ENCODE measurements at places on chromosomes 5 and 9.

GRCh38 chr5:101142102-101142501 lies 239.0 kb upstream of the ST8SIA4 start:
- no peak for DNase-seq

DNA sequence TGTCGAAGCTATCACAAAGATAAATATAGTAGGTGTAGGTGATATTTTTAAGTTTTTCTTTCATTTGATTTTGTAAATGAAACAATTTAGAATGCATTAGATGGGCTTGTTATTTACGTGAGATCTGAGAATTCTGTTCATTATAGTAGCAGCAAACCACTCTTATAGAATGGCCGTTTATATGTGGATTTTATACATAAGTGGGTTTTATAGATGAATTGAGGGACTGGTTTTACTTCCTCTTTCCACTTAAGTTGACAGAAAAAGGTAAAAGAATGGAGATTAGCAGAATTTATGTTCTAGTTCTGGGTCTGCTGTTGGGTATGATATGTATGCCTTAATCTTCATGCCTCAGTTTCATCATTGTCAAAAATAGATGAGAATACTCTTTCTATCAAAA lies 5.6 kb downstream of the RMI1 start:
- no peak for DNase-seq

GRCh38 chr5:148342371-148343045 lies 7.1 kb downstream of the SPINK9 start:
- DNase-seq = no peak

DNA sequence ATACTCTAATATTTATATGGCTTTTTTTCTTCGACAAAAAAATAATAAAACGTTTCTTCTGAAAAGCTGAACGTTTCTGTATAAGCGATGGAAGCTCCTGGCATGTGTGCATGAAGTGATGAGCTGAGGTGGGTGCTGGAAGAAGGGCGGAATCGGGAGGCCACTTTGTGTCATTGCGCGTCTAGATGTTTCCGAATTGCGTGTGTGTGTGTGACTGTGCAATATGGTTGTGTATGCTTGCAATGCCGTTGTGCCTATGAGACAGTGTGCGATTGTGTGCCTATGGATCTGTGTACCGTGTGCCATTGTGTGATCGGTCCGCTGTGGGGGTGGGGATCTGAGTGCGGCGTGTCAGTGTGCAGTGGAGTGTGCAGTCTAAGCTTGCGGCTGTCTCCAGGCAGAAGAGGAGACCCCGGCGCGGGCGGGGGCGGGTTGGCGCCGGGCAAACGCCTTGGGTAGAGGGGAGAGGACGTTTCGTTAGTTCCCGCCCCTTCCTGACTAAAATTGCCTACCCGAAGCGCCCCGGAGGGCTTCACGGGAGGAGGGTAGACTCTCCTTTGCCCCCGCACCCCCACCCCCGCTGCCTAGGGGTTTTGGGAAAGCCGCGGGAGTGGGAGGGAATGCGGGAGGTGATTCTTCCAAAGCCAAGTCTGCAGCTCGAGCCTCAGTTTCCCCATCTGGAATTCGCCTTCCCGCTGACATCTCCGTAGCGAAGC lies 24.2 kb downstream of the PCDHGC5 start:
- DNase-seq = peak; percentile 55

DNA sequence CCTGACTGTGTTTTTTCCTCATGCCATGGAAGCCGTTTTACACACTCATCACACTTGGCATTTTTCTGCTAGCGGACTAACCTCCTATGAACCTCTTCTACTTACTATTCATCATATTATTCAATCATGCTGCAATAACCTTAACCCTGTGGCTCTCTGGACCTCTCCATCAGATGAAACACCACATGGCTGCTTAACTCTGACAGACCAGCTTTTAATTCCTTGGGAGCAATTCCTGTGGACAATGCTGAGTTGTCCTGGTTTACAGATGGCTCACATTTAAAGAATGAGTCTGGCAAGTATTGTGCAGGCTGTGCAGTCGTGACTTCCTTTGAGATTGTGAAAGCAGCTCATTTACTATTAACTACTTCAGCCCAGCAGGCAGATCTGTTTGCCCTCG lies 9.0 kb downstream of the OR1J1 start:
- DNase-seq = no peak

- no peak for DNase-seq
Measured at GRCh38 chr5:107365320-107366109, 305.2 kb downstream of the EFNA5 start.

GRCh38 chr5:154273028-154273617 lies 82.6 kb downstream of the GALNT10 start:
- no peak for DNase-seq

- no peak for DNase-seq
Measured at GRCh38 chr5:2996248-2996647, 244.8 kb upstream of the IRX2 start.

DNA sequence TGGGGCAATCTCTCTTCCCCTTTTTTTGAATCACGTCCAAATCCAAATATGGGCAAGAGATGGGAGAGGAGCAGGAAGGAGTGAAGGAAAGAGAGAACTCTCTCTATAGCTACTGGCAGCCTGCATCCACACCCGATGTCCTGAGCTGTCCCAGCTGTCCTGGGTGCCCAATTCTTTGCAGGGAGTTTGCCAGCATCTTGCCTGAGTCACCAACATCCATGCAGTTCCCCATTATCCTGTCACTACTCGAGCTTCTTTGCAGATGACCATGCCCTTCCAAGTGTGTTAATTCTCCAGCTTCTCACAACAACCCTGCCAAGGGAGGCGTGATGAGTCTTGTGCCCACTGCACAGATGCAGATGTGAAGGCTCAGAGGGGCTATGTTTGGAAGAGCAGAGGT lies 127.1 kb downstream of the NSG2 start:
- no peak for DNase-seq

DNA sequence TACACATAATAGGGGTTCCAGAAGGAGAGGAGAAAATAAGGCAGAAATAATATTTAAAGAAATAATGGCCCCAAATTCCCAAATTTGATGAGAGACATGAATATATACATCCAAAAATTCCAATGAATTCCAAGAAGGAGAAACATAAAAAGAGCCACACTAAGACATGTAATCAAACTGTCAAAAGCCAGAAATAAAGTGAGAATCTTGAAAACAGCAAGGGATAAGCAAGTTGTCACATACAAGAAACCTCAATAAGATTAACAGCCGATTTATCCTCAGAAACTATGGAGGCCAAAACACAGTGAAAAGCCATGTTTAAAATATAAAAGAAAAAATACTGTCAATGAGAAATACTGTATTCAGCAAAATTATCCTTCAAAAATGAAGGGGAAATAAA lies 14.5 kb downstream of the CATSPER3 start:
- DNase-seq = no peak

GRCh38 chr5:82862711-82863110 lies 214.5 kb downstream of the TMEM167A start:
- DNase-seq = no peak

DNA sequence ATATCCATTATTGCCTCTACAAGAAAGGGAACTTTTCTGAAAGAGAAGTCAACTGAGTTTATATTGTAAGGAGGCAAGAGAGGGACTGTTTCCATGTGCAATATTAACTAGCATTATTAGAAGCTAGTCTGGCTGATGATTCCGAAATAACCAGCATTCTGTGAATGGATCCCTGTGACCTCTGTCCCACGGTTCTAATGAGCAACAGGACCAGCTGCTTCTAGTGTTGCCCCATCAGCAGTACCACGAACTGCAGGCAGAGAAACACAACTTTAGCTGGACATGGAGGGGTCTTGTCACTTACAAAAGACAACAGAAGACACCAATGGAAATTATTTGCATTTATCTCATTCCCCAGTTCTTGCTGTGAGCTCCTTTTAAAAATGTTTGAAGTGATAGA lies 95.4 kb downstream of the MUSK start:
- DNase-seq = no peak

GRCh38 chr5:68273717-68274409 lies 58.3 kb downstream of the PIK3R1 start:
- DNase-seq = peak; percentile 25

DNA sequence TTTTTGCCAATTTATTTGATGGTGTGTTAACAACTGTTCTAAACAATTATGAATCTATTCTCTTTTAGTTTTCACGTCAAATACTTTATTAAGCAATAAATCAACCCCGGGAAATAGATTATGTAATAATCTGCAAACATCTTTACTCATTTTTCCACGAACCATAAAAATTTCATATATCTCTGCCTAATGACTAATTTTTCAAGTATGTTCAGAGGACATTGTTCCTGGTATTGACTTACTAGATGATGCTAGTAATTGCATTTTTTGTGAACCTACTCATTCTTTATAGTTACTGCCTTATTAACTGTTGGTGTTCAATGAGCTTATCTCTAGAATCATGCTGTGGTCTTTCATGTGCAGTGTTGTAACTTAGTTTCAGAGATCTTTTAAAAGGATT lies 41.0 kb upstream of the FBN2 start:
- DNase-seq = no peak

DNA sequence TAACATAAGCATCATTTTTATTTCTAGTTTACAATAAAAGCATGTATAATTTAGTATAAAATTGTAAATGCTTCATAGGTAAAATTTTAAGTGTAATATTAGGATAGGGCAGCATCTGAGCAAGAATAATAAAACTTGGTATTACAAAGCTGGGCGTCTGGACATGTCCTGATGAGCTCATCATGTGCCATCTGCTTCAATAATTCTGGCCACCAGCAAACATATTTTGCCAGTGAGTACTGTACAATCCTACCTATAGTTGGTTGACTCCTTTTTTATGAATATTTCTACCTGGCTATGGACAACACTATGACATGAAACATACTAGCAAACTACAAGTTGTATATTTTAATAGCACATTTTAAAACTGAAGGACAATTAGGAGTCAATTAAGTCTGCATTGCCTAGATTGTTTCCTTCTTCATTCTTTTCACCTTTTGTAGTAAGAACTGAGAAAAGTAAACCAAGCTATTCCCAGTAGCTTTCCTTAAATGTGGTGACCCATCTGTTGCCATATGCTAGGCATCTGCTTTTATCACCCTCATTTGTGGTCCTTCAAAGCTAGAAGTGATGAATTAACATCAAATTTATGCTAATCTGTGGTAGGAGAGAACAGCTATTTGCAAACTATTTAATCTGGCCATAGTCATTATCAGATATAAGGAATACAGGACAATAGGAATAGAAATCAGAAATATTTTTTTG lies 23.4 kb downstream of the LURAP1L start:
- no peak for DNase-seq

DNA sequence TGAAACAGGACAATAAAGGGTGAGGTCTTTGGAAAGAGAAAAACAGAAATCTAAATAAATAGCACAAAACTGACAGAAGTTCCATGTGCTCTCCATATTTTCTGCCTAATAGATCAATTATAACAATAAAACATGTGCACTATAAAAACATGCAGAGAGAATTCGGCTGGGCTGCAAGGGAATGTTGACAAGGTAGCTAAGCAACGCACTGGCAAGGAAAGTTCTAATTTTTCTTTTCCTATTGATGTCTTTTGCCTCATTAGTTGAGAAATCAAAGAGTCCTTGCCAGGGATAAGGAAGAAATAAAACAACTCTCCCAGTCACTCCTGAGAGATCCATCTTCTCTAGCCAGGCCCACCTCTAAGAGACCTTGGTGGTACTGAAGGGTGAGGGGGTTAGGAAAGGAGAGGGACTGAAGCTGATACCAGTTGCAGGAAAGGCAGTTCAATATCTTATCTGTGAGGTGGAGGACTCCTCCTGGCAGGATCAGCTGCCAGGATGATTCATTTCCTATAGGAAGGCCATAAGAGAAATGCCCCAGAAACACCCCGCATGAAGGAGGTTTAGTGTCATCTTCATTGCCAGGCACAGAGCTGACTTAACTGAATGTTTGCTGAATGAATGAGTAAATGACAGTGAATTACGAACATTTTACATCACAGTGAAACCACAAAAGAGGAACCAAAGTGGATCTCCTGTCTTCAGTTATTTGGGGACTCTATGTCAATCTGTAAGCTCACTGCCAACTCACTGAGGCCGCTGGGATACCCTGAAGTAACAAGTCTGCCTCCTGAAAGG lies 63.7 kb upstream of the IFNK start:
- no peak for DNase-seq

- no peak for DNase-seq
Measured at GRCh38 chr5:176170084-176170483, 68.1 kb upstream of the SIMC1 start.

DNA sequence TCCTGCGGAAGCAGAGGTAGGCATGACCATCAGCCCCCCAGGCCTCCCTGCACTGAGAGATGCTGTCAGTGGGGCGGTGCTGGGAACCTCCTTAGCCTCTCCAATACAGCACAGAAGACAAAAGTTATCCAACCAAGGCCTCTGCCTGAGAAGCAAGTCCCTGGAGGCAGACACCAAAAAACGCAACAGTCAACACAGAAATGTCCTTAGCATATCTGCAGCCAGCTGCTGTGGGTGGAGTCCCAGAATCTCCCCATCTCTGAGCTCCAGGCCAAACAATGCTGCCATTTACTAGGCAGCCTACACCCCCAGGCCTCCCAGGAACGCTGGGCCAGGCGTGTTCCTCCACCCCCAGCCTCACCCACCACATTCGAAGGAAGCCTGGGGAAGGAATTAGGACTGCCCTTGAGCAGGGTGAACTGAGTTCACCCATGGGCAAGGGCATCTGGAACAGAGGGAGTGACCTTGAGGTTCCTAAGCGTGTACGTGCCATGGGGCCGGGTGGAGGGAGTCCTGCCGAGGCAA lies 43.7 kb downstream of the STK10 start:
- DNase-seq = peak; percentile 68

GRCh38 chr5:43020399-43020746 lies 19.7 kb downstream of the ANXA2R start:
- DNase-seq = no peak

DNA sequence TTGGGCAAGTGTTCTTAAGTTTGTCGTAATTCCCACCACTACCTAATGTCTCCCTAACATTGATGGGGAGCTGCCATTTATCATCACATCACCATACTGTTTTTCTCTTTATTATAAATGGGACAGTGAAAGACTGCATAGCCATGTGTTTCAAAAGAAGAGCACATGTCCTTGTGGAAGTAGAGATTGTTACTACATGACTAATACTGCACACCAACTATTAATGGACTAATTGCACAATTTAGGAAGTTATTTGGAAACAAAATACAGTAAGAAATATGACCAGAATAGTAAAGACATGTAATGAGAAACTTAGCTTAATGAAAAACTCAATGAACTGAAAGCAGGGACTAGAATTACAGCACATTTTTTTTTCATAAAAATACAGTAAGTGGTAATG lies 12.0 kb upstream of the ELOVL7 start:
- DNase-seq = no peak

- DNase-seq = no peak
Measured at GRCh38 chr9:98890256-98890655, 53.5 kb upstream of the COL15A1 start.

DNA sequence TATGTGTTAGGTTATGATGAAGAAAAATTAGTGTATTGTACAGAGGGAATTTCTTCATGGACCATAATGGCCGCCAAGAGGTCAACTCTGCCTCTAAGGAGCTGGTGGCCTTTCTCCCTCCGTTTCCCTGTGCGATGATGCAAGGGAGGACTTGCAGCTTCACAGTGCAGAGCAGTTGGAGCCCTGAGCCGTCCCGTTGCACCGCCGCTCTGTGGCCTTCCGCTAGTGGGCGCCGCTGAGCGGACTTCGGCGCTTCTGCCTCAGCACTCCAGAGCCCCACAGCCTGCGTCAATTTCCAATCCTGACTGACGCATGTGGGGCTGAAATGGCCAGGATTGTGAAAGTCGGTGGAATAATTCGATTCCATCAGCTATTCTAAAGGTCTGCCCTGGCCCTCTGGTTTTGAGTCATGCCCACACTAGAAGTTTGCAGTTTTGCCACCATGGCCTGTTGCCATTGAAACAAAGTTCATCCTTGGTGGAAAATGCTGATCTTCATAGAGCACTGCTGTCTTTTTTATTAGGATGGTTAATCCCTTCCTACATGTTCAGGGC lies 22.7 kb upstream of the LECT2 start:
- peak; percentile 82 for DNase-seq
